Astrocyte of the cerebellum (primary cell): ENCODE measurements at places on chromosomes 16 and 17.

GRCh38 chr16:23408242-23408822 is 44.7 kb downstream of the COG7 start:
- no peak for DNase-seq

GRCh38 chr16:58377932-58378331 is 14.3 kb upstream of the GINS3 start:
- no peak for DNase-seq

DNA sequence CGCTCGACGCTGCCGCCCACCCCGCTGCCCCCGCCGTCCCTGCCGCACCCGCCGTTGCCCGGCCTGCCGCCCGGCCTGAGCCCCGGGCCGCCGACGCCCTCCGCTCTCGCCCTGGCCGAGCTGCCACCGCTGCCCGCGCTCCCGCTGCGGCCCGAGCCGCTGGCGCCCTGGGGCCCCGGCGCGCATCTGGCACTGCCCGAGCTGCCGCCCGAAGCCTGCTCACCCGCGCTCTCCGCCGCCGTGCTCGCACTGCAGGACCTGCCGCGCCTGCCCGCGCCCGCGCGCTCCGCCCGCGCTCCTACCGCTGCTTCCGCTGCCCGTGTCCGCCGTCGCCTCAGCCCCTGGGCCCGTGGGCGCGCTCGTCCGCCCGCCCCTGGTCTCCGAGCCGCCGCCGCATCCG is 8.4 kb upstream of the CLDN9 start:
- no peak for DNase-seq

GRCh38 chr17:57619061-57619937 is 125.8 kb downstream of the CCDC182 start:
- no peak for DNase-seq

- no peak for DNase-seq
Observed at GRCh38 chr17:42985225-42985624, 4.9 kb downstream of the RUNDC1 start.

- no peak for DNase-seq
Observed at GRCh38 chr17:29581583-29582253, 7.7 kb downstream of the GIT1 start.

DNA sequence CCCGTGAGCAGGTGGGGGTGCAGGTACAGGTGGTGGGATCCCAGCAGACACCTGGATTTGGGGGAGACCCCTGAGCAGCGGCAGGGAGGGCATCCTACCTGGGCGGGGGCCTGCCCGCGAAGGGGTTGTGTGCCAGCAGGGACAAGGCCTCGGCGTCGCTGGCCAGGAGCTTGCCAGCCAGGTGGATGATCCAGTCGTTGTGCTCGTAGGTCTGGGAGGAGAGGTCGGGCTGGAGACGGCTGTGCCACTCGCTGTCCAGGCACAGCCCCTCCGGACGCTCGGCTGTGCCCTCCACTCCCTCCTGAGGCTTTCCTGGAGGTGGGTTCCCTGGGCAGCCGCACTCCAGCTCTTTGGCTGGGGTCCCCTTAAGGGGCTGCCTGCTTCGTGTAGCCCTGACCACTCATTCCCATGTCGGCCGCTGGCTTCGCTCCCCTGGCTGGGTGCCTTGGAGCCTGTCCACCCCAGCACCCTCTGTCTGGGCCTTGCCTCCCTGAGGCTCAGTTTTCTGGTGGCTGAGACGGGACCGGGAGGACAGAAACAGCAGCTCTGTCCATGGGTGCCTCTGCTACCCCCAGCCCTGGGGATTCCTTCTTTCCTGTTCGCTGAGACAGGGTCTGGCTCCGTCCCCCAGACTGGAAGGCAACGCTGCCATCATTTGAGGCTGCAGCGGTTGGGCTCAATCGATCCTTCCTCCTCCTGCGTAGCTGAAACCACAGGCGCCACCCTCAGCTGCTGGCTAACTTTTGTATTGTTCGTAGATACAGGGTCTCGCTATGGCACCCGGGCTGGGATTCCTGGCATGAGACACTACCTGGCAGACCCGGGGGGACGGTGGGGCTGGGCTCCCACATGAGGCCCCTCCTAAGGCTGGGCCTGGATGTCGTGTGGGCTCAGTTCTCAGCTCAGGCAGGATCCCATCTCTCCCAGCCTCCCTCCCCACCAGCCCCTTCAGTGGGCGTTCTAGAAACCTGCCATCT is 68.6 kb upstream of the GNG13 start:
- no peak for DNase-seq

DNA sequence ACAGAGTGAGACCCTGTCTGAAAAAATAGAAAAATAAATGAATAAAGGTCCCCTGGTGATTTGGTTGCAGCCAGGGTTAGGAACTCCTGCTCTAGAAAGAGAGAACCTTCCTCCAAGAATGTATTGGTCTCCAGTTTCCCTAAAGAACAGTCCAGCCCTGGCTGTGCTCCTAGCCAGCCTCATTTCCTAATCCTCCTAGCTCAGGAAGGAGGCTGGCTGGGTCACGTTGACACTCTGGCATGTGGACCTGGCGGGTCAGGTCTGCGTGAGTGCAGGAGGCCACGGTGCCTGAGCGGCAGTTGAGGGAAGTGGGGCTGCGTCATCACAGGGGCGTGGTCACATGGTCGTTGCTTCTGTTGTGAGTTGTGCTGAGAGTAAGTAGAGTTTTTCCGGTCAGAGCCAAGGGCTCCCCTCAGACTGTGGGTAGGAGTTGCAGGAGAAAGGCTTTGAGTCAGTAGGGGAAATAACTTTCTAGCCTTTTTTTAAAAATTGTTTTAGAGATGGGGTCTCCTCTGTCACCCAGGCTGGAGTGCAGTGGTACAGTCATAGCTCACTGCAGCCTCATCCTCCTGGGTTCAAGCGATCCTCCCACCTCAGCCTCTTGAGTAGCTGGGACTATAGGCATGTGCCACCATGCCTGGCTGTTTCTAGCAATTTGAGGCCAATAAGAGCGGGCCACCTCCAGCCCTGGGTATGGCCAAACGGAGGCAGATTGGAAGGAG is 194.0 kb upstream of the CIBAR2 start:
- DNase-seq: no peak

DNA sequence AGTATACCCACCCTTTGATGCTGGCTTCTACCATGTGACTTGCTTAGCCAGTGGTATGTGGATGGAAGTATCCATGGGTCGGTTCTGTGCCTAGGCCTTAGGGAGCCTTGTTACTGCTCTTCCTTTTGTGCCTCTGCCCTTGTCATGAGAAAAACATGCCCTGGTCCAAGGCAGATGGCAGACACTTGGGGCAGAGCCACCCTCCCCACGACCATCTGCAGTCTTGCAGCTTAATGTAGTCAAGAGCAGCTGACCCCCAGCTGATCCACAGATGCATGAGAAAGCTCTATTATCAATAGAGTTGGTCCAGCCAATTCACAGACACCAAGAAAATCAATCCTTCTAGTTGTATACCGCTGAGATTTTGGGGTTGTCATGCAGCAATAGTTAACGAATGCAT is 95.7 kb downstream of the SLC39A11 start:
- no peak for DNase-seq
